Endothelial cell (in vitro differentiated cells): ENCODE measurements at places on chromosomes 5 and 9.

- DNase-seq = no peak
- peaks cover 13% of the 10 kb centered on the region for H3K27me3 ChIP-seq
- peaks cover 30% of the 10 kb centered on the region for H3K4me1 ChIP-seq
- H3K27ac ChIP-seq = peak overlapping the region; percentile 61
Measured at GRCh38 chr5:149775785-149776184, 45.7 kb downstream of the PPARGC1B start.

- peaks cover 12% of the 10 kb centered on the region for H3K4me1 ChIP-seq
- H3K4me3 ChIP-seq = no peak overlapping the region
- H3K27me3 ChIP-seq = peaks cover 29% of the 10 kb centered on the region
- H3K27ac ChIP-seq = no peak overlapping the region
Measured at GRCh38 chr5:10678244-10678643, 82.8 kb downstream of the DAP start.

DNA sequence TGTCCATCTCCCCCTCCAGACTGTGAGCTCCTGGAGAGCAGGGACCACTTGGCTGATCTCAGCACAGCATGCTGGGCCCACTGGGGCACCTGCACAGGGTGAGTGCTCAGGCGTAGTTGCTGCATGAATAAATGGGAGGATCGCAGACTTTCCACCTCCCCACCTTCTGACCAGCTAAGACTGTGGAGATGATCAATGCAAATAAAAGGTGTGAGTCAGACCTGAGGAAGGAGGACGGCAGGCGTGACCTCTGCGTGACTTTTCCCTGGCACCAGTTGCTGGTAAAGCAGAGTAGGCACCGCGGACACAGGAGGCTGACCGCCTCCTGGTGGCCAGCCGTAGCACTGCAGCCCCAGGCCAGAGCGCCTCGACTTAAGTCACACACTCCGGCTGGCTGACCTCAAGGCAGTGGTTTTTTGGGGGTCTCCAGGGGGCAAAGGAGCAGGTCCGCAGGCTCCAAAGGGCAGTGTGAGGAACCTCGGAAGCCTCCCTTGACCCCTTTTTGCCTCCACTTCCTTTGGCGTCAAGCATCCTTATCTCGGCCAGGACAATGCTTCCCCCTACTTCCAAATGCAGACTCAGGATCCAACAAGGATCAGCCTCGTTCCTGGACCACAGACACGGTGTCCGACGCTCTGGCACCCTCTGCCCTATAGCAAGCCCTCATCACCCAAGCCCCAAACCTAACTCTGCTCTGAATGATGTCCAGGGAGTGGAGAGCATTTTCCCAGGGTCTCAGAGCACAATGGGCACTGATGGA, 12.7 kb upstream of the TDRD7 start:
- no peak overlapping the region for H3K4me3 ChIP-seq
- peaks cover under 1% of the 10 kb centered on the region for H3K4me1 ChIP-seq
- H3K27ac ChIP-seq = no peak overlapping the region
- DNase-seq = peak; percentile 85
- peaks cover 1% of the 10 kb centered on the region for H3K27me3 ChIP-seq

DNA sequence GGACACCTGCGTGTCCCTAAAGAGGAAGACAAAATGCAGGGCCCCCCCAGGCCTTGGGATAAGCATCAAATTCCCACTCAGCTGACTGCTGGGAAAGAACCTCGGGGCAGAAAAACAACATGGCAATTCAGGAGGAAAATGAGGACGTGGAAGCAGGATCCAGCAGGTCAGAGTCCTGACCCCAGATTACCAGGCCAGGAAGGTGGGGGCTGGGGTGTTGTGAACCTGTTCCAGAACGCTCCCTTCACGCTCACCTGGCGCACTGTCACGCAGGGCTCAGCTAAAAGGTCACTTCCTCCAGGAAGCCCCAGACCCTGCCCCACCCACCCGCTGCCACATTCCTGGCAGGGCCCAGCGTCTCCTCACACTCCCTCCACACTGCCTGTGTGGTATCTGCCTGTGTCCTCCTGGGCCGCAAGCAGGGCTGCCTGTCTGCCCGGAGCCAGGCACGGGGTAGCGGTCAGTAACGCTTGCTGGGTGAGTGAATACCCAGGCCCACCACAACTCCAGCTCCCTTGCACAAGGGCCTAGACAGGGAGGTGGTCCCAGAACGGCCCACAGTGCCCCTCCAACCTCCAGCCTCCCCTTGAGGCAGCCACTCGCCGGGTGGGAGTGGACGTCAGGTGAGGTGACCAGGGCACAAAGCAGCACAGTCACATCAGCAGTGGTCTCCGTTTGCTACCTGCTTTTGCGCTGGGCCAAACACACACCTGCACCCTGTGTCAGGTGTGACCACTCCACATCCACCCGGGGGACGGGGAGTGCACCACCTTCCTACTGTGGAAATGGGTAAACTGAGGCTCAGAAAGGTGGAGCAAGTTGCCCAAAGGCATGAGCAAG, 18.1 kb downstream of the VAV2 start:
- peaks cover 20% of the 10 kb centered on the region for H3K4me1 ChIP-seq
- peaks cover 3% of the 10 kb centered on the region for H3K27me3 ChIP-seq
- no peaks in the 10 kb centered on the region for H3K36me3 ChIP-seq
- H3K4me3 ChIP-seq = no peak overlapping the region

GRCh38 chr5:135737701-135738563, 96.5 kb upstream of the SLC25A48 start:
- H3K27ac ChIP-seq = no peak overlapping the region
- DNase-seq = no peak
- no peaks in the 10 kb centered on the region for H3K4me1 ChIP-seq

DNA sequence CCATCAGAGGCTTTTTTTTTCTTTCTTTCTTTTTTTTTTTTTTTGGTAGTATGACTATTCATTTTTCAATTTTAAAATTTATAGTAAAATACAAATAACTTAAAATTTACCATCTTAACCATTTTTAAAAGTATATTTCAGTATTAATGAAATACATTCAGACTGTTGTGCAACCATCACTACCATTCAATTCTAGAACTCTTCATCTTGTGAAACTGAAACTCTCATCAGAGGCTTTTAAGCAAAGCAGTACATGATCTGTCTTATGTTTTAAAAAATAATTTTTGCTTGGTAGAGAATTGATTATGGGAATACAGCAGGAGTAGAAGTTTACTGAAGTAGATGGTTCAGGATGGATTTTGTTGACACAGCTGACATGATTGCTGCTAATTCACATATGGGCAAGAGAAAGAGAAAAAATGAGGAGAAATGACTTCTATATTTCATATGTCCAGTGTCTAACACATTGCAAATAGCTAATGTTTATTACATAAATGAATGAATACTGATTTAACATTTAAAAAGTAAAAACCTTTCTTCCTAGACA, 13.4 kb downstream of the ELOVL7 start:
- no peaks in the 10 kb centered on the region for H3K36me3 ChIP-seq
- no peak overlapping the region for H3K4me3 ChIP-seq
- DNase-seq = no peak
- no peak overlapping the region for H3K27ac ChIP-seq
- no peaks in the 10 kb centered on the region for H3K27me3 ChIP-seq
- peaks cover 4% of the 10 kb centered on the region for H3K4me1 ChIP-seq

GRCh38 chr9:70007831-70008230, 35.8 kb upstream of the MAMDC2 start:
- no peak overlapping the region for H3K27ac ChIP-seq
- H3K4me1 ChIP-seq = peaks cover 2% of the 10 kb centered on the region
- DNase-seq = no peak
- H3K36me3 ChIP-seq = no peaks in the 10 kb centered on the region

GRCh38 chr9:95239071-95239470, 78.4 kb downstream of the FANCC start:
- no peak overlapping the region for H3K27ac ChIP-seq
- no peaks in the 10 kb centered on the region for H3K27me3 ChIP-seq
- H3K4me1 ChIP-seq = peaks cover 4% of the 10 kb centered on the region
- no peak for DNase-seq
- no peak overlapping the region for H3K4me3 ChIP-seq
